ENCODE measurements at places on chromosomes 3 and 15.

GRCh38 chr15:58552505-58553364 lies 120.9 kb downstream of the LIPC start:
- DNase-seq = no peak

- DNase-seq = no peak
Measured at GRCh38 chr15:88100181-88100580, 156.4 kb downstream of the NTRK3 start.

- no peak for DNase-seq
Measured at GRCh38 chr3:193008654-193009053, 91.0 kb upstream of the MB21D2 start.

DNA sequence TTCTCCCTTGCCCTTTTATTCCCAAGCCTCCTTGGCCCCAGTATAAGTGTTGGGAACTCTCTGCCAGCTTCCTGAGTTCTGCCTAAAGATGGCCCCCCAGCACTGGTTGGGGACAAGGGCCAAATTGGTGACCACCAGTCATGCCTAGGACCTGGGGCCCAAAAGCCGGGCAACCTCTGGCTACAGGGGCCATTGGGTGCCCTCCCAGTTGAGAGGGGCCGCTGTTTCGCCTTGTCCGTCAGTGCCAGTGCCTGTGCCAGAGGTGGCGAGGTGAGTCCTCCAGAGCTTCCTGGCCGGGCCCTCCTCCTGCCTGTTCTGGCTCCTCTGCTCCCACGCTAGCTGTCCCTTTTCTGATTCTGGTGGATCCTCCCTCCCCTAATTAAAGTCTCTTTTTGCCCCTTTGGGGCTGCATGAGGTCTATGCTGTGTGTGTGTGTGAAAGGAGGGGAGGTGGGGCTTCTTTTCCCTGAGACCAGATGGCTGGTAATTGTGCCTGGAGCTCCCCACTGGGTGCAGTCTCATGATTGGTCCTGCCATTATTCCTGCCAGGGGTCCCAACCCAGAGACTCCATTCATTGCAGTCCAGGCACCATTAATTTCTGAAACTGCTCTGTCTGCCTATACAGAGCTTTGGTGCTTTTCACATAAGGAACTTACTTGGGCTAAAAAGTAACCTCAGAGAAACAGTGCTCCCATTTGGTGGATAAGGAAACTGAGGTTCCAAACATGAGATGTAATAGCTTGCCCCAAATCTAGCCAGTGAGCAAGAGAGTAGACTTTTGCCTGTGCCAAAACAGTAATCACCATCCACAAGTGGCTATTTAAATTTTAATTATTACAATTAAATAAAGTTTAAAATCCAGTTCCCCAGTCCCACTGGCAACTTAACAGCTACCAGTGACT lies 3.1 kb upstream of the TTLL3 start:
- no peak for DNase-seq

- DNase-seq = no peak
Measured at GRCh38 chr15:88699861-88700260, 61.0 kb downstream of the ISG20 start.

GRCh38 chr3:78867409-78868372 lies 900.1 kb downstream of the ROBO1 start:
- no peak for DNase-seq

GRCh38 chr3:18872466-18872865 lies 275.8 kb upstream of the KCNH8 start:
- no peak for DNase-seq

- DNase-seq = no peak
Measured at GRCh38 chr15:67731112-67731721, 94.1 kb upstream of the SKOR1 start.

- DNase-seq = no peak
Measured at GRCh38 chr3:136048068-136048467, 82.5 kb downstream of the PPP2R3A start.

- DNase-seq = no peak
Measured at GRCh38 chr15:100038736-100039135, 303.0 kb downstream of the ADAMTS17 start.

DNA sequence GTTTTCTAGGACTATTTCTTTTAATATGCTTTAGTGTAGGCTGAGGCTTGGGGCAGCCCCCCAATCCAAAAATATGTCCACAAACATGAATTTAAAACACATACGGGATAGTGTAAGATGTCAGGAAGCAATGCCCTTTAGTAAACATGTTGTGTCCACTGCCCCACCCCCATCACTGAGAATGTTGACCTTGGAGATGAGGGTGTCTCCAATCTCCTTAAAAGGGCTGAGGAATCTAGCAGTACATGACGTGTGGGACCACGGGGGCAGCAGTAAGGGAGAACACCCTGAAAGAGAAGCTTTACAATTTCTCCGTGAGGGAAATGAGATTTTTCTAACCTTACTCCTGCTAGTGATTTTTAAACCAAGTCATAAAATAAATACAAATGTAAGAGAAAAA lies 84.7 kb downstream of the SQOR start:
- no peak for DNase-seq

- no peak for DNase-seq
Measured at GRCh38 chr3:190807719-190808375, 54.6 kb downstream of the GMNC start.

DNA sequence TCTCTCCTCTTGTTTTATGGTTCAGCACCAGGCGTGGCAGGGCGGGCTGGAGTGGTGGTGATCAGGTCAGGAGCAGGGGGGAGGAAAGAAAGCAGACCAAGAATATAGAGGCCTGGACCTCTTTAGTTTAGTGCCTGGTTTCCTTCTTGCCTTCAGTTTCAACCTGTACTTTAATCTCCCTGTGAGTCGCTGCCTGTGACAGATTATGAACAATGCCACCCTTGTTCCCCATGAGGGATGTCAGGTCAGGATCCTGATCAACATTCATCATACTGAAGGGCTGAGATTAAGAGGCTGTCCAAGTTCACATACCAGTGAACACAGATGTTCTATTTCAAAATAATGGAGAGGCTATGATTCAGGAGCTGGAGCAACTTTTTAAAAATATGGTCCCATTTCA lies 11.4 kb downstream of the ENTPD3 start:
- no peak for DNase-seq

DNA sequence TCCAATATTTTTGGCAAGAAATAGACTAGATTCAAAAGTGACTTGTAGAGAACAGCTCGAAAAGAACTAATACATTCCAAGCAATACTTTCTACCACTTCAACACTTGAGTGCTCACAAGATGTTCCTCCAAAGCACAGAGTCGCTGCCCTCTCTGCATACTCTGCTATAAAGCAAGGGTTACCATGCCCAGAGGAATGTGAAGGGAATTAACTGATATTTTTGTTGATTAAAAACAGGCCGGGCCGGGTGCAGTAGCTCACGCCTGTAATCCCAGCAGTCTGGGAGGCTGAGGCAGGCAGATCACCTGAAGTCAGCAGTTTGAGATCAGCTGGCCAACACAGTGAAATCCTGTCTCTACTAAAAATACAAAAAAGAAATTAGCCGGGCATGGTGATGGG lies 57.6 kb upstream of the CSPG5 start:
- no peak for DNase-seq

- no peak for DNase-seq
Measured at GRCh38 chr3:66396888-66397287, 103.9 kb downstream of the LRIG1 start.

GRCh38 chr15:99399618-99400017 lies 148.3 kb downstream of the LRRC28 start:
- no peak for DNase-seq

DNA sequence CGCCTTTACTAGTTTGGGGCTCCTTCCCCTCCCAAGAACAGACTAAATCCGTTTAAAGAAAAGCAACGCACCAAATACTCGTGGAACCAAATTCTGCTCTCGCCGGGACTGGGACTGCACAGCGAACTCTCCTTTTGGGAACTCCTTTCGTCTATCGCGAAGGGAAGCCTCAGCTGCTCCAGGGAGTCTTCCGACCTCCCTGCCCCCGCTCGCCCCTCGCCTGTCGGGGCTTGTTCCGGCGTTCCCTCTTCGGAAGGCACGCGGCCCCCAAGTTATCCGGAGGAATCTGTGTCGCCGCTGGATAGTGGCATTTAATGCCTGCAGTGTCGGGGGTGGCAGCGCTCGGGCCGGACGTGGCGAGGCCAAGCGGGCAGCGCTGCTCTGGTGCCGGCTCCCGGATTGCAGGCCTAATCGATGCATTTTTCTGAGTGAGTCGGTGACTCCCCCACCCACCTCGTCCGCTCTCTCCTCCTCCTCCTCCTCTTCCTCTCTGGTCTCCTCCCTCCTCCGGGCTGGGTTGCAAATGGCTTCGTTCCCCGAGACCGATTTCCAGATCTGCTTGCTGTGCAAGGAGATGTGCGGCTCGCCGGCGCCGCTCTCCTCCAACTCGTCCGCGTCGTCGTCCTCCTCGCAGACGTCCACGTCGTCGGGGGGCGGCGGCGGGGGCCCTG lies at the start of gene TRIM71:
TRIM71 (plus strand) TSS at position 440 of the 671 bp plus-strand sequence; CDS start at position 524, 84 bp downstream.
- no peak for DNase-seq

- no peak for DNase-seq
Measured at GRCh38 chr3:122458992-122459391, 43.1 kb upstream of the WDR5B start.

GRCh38 chr3:136839556-136839931 lies 20.6 kb downstream of the SLC35G2 start:
- no peak for DNase-seq

GRCh38 chr3:110101361-110101760 lies 764.0 kb upstream of the DPPA4 start:
- no peak for DNase-seq

DNA sequence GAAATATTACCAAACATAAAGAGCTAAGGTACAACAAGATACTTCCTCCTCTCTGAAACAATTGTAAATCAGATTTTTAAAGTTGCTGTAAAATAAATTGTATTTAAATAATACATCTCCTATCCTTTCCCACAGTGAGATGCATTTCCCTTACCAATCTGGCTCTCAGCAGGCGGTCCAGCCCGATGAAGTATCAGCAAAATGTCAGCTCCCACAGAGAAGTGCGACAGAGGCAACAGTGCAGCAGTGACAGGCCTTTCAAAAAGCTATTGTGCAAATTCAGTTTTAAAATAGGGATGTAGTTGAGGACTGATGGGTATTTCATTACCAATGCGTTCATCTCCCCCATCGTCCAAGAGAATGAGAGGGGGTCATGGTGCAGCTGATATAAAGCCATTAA lies 733.2 kb upstream of the GOLIM4 start:
- DNase-seq = no peak

- no peak for DNase-seq
Measured at GRCh38 chr15:66595931-66596545, 30.2 kb upstream of the LCTL start.

DNA sequence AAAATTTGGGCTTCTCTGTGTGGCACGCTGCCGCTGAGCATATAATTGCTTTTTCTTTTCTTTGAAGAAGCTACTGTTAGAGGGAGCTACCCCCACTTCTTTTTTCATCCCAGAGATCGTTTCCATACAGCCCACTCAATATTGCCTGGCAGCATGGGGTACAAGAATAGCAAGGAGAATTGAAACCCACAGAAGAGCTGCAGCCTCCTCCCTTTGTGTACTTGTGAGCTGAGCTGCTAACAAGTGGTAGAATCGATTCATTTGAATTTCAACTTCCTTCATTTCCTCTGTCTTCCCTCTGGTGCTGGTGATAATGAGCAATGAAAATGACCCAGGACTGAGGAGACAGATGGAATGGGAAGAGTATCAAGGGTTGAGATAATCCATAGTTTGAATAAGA lies 64.9 kb downstream of the LRRC3B start:
- DNase-seq = no peak

DNA sequence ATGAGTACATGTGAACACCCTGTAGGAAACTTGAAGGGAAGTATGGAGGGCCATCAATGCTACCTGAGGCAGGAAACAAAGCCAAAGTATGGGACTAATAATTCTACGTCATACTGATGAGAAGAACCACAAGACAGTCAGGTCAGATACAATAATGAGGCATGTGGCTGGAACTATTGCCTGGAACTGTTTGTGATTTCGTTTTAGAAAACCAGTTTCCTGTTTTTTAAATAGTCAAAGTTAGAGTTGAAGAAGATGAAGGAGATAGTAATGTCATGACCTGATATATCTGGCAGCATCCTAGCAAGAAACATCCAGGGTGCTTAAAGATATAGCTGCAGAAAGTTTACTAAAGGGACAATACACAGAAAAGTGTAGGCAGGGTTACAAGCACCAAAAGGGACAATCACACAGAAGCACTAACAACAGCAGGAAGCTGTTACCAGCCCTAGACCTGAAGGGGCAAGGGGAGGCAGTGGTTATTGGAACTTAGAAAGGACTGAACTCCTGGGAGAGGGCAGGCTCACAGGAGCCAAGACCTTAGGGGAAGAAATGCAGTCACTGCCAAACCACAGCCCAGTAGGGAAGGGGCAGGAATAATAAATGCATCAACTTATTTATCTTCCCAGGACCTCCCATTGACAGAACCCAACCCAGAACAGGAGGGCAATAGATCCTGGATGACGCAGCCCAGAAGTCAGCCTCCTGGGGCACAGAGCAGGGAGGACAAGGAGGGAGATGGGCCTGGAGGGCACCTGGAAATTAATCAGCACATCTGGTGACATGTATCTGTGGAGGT lies 302.1 kb upstream of the STT3B start:
- DNase-seq = no peak

DNA sequence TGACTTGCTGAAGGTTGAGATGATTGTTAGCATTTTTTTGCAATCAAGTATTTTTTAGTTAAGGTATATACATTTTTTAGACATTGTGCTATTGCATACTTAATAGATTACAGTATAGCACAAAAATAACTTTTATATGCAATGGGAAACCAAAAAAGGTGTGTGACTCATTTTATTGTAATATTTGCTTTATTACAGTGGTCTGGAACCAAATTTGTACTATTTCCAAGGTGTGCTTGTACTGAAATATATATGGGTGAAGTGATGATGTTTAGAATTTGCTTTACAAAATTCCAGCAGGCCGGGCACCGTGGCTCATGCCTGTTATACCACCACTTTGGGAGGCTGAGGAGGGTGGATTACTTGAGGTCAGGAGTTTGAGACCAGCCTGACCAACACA lies 29.1 kb upstream of the TBC1D23 start:
- DNase-seq = no peak

DNA sequence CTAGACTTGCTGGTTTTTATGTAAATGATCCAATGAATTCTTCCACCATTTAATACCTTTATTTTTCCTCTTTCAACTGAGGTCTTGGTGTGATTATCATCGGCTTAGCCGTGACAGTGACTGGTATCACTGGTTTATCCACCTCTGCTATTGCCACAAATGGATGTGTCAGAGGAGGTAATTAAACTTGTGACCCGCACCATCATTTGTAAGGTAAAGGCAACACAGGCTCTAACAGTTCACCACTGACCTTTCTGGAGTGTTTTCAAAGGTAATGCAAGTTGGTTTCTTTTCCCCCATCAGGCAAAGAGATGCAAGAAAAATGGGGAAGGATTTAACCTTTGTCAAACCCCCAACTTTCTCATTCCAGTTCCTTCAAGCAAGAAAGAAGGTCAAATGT lies 19.7 kb downstream of the SLC12A1 start:
- DNase-seq = no peak

Data from MM.1S (cell line).